ENCODE measurements at places on chromosomes 5 and 9.

GRCh38 chr9:137441289-137441934 is at the start of gene ENTPD8:
ENTPD8 (minus strand) TSS chr9:137441357; CDS start chr9:137438285, 3,072 bp downstream.
- no peak for DNase-seq

GRCh38 chr5:37777432-37778130 is 62.3 kb downstream of the GDNF start:
- no peak for DNase-seq

DNA sequence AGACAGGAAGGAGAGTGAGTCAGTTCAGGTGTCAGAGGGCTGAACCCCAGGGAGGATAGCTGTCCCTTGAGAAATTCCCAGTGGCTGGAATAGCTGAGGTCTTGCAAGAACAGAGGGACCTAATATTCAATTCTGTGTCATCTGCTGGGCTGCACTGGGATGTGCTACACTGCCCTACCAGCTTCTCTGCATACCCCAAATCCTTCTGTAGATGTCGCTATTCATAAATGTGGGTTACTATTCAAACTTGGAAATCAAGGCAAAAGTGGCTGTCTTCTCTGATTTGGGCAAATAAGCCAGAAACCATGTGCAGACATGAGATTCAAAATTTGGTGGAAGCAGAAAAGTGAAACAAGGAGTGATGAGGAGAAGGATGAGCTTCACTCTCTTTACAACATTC is 16.3 kb downstream of the TNFSF8 start:
- DNase-seq = no peak

GRCh38 chr5:149088686-149089085 is 25.8 kb upstream of the SH3TC2 start:
- DNase-seq = no peak

DNA sequence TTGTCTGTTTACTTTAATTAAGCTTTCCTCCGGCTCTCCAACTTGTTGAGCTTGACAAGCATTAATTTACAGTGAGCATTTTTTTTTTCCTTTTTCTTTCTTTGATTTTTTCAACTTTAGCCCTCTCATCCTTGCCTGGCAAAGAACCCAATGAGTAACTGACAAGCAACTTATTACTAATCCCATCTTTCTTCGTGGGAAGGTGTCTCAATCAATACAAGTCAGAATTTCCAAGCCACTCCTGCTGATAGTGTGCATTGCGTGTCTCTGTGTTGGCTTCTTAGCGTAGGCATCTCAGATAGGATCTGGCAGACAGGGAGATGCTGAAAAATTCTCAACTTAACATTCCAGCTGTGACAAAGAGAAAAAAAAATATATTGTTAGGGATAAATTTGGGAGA is 527.7 kb upstream of the WWC1 start:
- DNase-seq = no peak

- peak; percentile 66 for DNase-seq
These were observed 28.9 kb downstream of the HABP4 start for GRCh38 chr9:96478829-96479371.

GRCh38 chr9:3525096-3525835 is 535 bp downstream of the RFX3 start:
- DNase-seq = peak; percentile 25

- DNase-seq = no peak
These were observed 19.9 kb downstream of the CSF1R start for GRCh38 chr5:150066436-150066835.

DNA sequence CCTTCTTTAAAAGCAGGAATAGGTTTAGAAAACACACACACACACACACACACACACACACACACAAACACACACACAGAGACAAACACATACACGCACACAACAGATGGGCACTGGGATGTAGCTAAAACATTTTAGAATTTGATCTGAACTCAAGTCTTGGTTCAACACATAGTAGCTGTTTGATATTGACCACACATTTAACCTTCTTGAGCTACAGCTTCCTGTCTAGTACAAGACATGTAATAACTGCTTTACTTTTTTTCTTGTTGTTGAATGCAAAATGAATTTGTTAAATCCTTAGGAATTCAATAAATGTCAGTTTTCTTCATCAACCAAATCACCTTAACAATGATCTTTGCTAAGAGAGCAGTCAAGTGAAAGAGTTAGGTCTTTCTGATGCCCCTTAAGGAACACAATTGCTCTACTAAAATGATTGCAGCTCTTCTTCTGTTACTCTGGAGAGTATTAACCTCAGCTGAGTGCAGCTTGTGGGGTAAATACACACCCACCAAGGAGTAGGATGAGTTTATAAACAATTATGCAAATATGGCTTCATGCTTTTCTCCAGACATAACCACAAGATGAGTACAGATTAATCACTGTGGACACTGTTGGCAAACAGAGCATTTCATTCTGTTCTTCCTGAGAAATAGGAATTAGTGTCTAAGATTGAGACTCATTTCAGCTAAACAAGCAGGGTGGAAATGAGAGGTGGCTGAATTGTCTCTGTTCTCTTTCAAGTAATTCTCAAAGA is 302.9 kb upstream of the PAPPA start:
- no peak for DNase-seq

- no peak for DNase-seq
These were observed 87.4 kb downstream of the PAX5 start for GRCh38 chr9:36946653-36947052.

DNA sequence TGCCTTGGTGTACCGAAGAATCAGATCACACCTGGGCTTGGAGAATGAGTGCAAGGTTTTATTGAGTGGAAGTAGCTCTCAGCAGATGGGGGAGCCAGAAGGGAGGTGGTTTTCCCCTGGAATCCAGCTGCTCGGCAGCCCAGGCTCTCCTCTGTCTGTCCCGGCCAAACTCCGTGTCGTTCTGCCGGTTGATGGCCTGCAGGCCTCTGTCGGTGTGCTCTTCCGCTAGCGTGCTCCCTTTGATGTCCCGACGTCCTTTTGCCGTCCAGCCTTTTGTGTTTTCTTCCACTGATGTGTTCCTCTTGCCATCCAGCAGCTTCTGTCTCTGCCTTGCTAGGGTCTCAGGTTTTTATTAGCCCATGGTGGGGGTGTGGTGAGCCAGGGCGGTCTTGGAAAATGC is 28.0 kb upstream of the MIER3 start:
- DNase-seq = no peak

GRCh38 chr9:12882430-12882829 is 107.6 kb downstream of the LURAP1L start:
- no peak for DNase-seq

DNA sequence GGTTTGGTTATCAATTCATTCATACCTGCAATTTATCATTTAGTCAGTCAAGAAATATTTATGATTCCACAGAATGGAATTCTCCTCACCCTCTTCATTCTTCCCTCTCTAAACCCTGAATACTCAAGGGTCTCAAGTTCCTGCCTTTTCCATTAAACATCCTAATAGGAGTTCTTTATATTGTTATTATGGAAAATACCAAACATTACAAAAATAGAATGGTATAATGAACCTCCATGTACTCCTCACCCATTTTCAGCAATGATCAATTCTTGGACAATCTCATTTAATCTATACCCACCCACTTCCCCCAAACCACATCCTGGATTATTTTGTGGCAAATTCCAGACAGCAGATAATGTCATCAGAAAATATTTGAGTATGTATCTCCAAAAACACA is 74.5 kb downstream of the ADAMTS12 start:
- no peak for DNase-seq

DNA sequence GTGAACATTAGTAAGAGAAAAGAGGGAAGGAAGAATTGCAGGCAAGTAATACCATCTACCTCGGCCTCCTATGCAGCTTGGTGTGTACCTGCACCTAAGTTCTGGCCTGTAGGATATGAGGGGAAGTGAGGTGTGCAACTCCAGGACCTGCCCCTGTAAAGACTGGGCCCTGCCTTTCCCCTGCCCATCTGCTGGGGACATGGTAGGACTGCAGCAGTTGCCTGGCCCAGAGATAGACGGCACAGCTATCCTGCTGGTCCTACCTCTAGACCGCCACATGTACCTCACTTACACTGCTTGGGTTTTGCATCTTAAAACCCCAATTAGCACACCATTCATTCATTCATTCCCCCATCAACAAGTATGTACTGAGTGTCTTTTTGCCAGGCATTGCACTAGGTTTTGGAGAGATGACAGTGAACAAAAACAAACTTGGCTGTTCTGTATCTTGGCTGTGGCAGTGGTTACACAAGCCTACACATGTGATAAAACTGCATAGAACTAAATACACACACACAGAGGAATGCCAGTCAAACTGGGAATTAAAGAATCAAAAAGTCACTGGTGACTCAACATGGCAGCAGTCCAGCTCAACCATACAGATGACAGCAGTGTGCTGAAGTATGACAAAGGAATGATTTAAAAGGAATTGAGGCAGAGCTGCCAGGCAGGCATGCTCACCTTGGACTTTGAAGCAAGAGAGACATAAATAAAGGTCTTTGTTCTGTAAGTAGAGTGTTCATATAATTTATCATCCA is 23.3 kb upstream of the MGAT1 start:
- DNase-seq = no peak

DNA sequence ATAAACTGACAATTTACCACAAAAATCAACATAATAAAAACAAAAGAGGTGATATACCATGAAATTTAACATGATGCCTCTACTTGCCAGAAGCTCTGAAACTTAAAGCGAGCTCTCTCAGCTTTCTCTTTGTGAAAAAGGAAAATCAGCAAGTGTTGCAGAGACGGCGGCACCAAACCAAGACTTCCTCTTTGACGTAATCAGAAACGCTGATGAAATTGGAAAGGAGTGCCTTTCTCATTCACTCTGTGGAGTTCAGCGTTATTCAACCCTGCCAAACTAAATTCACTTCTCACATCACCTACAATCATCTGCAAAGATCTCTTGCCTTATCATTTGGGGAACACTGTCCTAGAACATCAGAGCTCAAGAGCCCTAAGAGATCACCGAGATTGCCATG is 32.2 kb downstream of the ANXA6 start:
- DNase-seq = no peak

- no peak for DNase-seq
These were observed 538.5 kb upstream of the DMAC1 start for GRCh38 chr9:8337834-8338766.

GRCh38 chr9:76605321-76605900 is 146.4 kb downstream of the GCNT1 start:
- no peak for DNase-seq

DNA sequence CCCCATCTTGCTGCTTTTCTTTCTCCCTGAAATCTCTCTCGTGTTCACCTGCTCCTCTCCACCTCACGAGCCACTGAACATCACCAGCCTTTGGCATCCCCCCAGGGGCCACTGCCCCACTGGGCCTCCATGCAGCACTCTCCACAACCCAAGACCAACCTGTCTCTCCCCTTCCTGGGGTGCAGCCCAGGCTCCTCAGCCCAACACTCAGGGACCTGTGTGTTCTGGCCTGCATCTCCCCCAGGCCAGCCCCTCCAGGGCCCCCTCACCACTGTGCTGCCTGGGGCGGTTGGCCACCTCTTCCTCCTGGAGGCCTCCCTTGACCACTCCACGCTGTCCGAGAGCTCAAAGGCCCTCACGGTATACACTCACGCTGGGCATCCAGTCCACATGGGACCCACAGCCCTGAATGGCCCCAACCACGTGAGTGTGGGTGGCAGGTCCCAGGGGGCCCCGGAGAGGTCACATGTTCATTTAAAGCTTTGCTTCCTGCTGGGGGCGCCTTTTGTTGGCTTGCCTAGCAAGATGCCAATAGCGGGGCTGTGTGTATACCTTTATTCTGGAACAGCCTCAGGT is 453 bp upstream of the DOK3 start:
- DNase-seq = no peak

DNA sequence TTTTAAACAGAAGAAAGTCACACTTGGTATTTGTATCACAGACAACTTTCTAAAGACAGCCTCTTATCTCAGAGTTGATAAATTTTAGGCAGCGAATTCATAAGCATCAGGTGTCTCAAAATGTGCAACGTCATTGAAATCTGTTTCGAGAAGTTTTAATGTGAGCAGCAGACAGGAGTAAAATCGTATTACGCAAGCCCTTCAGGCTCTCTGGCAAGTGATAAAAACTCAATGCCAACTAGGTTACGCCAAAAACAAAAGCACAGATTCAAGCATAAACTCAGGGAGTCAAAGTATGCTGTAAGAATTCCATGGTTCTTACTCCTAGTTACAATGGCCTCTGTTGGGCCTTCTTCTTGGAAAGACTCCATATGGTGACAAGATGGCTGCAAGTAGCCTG is 244.7 kb downstream of the SEMA5A start:
- DNase-seq = no peak

DNA sequence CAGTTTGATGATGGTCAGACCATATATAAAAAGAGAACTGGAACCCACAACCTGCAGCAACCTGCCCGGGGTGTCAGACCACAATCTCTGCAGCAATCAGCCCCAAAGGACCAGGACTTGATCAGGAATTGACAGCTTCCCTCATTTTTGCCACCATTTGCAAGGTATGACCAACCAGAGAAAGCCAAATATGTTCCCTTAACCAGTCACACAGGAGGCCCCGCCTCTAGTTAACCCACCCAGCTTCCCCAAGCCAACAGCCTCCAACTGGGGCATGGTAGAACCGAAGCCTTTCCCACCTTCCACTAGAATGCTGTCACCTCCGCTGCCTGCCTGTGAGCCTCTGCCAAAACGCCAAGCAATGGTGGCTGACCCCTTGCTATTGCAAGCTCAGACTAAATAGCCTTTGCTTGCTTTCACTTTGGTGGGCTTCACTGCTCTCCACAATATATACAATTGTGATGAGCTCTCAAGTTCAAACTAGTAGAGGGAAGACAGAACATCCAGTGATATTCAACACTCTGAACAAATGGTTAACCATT is 86.3 kb downstream of the AK8 start:
- no peak for DNase-seq

DNA sequence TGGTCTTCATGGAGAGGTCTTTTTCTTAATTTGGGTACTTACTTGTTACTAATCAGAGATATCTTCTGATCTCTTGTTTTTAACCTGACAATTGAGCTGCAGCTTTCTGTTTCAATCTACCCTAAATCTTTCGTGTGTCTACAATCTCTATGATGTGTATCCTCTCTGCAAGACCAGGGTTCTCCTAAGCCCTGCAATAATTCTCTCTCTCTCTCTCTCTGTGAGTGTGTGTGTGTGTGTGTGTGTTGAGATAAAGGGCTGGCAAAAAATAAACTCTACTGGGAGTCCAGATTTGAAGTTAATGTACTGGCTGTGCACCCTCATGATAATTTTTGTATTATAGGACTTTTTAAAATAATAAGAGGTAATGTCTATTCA is 57.8 kb upstream of the FBXL7 start:
- DNase-seq = no peak

DNA sequence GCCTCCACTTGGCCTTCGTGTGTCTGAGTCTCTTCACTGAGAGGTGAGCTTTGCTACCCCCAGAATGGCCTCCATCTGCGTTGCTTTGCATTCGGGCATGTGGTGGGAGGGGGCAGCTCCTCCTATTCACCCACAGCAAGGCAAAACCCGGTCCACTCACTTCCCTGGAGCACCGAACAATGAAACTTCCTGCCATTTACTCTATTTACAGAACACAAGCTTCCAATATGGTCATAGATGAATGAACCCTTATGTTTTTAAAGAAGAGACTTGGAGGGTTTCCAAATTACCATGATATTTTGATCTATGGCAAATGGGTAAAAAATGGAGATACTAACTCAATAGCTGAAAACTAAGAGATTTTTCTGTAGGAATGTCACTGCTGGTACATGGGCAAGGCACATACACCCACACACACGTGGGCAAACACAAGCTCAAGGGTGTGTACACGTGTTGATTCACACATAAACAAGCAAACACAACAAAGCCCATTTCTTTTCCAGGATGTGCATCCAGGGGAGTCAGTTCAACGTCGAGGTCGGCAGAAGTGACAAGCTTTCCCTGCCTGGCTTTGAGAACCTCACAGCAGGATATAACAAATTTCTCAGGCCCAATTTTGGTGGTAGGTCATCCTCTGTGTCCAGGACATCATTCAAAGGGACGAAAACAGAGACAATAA is 5.2 kb downstream of the GABRP start:
- DNase-seq = no peak

GRCh38 chr5:14526493-14526892 is 55.1 kb upstream of the OTULINL start:
- no peak for DNase-seq
